ENCODE measurements at places on chromosomes 12 and 14.
A peak's percentile ranks its signal among the peaks of the same experiment; 100 is the strongest.

DNA sequence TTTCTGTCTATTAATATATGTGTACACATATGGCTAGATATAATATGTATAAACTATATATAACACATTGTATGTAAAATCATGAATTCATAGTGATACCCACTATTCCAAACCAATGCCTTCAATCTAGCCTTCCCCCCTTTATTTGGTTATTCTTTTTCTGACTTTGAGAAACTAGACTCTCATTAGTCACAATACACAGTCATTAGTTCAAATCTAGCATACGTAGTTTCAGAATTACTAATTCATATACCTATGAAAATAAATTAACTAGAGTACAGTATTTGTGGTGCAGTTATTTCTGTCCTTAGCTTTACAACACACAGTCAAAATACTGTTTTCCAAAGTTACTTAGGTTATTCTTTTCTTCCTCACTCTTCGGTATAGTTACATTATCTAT, 268.2 kb downstream of the DPF3 start:
- DNase-seq, result no peak

DNA sequence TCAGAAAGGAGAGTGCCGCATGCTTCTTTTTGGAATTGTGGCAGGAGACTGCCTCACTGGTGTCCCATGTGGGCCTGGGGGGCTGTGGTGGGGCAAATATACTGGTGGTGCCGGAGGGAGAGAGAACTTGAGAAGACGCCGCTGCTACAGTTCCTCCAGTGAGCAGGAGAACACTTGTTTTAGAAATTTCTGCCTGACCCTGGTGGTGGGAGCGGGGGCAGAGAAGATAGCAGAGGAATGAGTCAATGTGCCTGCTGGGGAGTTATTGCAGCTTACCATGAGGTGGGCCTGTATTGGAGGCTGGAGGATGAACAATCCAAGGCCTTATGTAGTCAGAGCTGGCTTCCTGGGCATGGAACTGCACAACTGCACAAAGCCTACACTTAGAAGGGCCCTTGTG, 211.8 kb downstream of the SNAPC1 start:
- DNase-seq, result no peak

DNA sequence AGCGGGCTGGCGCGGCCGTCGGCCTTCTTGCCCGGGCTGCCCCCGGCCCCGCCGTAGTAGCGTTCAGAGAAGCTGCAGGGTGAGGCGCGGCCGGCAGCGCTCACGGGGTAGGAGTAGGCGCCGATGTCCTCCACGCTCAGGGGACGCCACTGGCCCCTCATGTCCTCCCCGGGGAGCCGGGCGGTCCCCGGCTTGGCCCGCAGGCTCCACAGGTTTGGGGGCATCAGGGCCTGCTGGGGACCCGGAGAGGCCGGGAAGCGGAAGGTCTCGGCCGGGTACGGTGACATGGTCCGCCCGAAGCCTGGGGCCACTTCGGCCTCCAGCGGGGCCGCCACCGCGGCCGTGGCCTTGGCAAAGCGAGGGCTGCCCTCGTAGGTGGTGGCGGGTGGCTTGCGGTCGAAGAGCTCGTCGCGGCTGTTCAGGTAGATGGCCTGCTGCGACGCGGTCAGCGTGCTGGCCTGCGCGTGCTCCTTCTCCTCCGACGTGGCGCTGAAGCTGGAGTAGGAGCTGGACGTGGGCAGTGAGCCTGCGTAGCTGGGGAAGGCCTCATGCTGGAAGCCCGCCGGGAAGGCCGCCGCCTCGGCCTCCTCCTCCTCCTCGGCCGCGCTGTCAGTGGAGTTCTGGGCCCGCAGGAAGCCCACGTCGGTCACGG, 48.7 kb downstream of the BEGAIN start:
- DNase-seq, result peak; percentile 53

- DNase-seq, result no peak
Observed at GRCh38 chr14:61256826-61257468, 24.2 kb downstream of the TMEM30B start.

GRCh38 chr12:7769999-7770398, 5.0 kb downstream of the NANOGNB start:
- no peak for DNase-seq

GRCh38 chr12:72136792-72137191, 135.4 kb upstream of the TRHDE start:
- DNase-seq, result no peak

GRCh38 chr12:69633061-69633460, 22.4 kb upstream of the LRRC10 start:
- DNase-seq, result no peak

GRCh38 chr12:14216405-14217294, 148.8 kb upstream of the ATF7IP start:
- no peak for DNase-seq

DNA sequence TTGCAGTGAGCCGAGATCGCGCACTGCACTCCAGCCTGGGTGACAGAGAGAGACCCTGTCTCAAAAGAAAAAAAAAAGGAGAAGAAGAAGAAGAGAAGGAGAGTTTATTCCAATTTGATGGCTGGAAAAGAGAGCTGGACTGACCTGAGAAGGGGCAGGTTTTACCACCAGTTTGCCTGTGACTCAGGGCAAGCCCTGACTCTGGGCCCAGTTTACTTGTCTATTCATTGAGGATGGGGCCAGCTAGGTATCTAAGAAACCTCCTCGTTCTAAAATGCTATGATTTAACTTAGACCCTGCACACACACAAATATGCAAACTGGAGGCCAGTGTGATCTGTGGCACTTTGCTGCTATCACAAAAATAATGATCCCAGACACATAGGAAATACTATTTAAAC, 155.0 kb downstream of the FOXN3 start:
- DNase-seq, result no peak

GRCh38 chr14:94379291-94380224, 8.8 kb downstream of the SERPINA1 start:
- DNase-seq, result no peak

- DNase-seq, result no peak
Observed at GRCh38 chr12:23950210-23950774, 822 bp upstream of the SOX5 start.

- no peak for DNase-seq
Observed at GRCh38 chr12:91555436-91556415, 373.1 kb upstream of the DCN start.

GRCh38 chr12:642633-643474, 20.4 kb downstream of the NINJ2 start:
- DNase-seq, result no peak

DNA sequence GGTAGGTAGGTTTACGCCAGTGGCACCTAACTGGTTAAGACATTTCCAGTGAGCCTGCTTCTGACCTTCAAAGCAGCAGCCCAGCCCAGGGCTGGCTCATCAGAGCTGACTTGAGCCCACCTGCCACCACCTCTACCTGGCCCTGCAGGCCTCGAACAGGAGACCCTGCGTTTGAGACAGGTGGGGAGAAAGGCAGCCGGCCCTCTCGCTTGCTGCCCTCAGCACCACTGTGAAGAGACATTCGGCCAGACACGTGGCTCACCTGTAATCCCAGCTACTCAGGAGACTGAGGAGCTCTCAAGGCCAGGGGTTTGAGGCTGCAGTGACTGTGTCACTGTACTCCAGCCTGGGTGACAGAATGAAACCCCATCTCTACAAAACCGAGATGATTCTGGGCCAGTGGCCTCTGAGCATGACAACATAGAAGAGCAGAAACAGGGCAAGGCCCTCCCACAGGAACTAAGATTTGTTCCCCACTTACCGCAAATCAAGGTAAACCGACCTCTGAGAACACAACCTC, 74.2 kb downstream of the TESC start:
- DNase-seq, result no peak

DNA sequence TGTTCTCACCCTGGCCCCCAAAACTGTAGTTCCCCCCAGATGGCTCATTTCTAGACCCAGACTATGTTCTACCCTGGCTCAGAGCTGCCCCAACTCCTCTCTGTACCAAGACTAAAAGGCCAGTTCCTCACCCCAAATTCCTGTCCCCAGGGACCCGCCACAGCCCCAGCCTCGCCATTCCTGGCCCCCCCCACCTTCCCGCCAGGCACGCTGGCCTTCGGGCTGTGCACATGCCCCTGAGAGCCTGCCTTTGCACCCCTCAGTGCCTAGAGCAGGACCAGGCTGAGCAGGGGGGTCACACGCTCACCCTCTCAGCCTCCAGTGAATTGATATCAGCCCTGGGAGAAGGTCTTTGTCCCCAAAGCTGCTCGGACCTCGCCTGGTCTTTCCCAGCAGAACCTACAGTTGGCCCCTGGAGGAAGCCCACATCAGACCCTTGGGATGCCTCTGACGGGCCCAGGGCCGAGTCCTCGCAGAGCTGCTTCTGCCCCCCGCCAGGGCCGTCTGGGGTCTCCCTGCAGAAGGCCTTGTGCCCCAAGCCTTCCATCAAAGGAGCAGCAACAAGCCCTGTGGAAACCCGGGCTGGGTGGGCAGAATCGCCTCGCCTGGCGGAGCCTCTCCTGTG, 32.4 kb downstream of the BEGAIN start:
- DNase-seq, result no peak

- DNase-seq, result no peak
Observed at GRCh38 chr12:64124511-64125197, 97.4 kb downstream of the KICS2 start.

DNA sequence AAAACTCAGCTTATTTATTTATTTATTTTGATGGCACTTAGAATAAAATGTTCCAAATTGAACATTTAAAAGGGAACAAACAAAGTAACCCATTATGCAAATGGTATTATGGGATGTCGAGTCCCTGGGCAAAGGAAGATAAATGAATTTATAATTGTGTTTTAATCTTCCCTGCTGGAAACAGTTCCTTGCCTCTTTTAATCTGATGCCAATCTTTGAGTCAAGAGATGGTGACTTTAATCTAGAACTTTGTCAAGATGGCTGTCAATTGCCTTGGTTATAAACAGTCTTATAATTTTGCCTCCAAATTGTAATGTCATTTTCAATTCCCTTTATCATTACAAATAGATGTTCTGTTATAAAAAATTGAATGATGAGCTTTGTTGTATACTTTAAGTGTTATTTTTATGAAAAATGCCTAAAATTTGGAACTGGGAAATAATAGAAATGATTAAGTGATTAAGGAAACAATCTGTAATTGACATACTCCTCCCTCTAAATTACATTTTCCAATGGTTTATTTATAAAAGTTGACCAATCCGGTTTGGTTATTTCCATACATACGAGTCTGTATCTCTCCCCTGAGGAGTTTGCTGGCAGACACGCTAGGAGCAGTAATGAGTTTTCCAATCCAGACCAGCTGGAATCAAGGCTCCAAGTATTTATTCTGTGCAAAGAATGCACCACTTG, 134.9 kb upstream of the FRMD6 start:
- no peak for DNase-seq

GRCh38 chr14:52055167-52055566, 13.7 kb downstream of the NID2 start:
- no peak for DNase-seq

DNA sequence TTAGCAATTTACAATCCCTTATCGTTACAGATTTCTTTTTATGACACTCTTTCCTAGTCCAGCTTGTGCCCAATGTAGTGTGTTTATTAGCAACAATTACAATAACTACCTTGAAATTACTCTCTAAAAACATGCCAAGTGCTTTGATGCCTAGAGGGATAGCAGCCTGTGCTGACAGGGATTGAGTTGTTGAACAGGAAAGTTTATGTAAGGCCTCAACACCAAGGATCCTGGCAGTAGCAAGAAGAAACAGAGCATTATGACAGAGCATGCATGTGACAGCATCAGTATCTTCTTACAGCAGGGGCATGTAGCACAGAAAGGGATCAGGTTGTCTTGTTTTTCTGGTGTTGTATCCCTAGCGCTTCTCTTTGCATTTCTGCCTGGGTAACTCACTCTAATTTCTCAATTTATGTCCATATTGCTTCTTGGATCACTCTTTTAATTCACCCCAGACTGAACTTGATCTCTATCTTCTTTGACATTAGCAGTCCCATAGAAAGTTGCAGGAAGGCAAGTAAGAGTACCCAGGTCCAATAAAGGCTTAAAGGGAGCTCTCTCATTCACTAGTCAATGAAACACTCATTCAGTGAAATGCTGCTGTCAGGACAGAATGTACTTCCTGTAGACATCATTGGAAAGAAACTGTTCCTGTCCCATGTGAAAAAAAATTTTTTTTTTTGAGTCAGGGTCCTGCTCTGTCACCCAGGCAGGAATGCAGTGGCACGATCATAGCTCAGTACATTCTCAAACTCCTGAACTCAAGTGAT, 220.0 kb upstream of the GRIP1 start:
- no peak for DNase-seq

GRCh38 chr12:130647814-130648213, 68.3 kb downstream of the RIMBP2 start:
- DNase-seq, result peak; percentile 7

DNA sequence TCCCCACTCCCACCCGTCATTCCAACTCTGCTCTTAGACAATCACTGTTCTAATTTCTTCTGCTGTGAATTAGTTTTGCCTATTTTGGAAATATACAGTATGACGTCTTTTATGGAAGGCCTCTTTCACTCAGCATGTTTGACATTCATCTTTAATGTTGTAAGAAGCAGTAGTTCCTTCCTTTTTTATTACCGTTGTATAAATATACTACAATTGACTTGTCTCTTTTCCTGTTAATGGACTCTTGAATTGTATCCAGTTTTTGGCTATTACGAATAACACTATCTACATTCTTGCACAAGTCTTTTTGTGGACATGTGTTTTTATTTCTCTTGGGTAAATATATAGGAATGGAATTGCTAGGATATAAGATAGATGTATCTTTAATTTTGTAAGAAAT, 4.9 kb upstream of the PMCH start:
- no peak for DNase-seq

Measured in ascending aorta (tissue), 2 donors.